RWPE2 (cell line): ENCODE measurements at places on chromosomes 7 and 10.

DNA sequence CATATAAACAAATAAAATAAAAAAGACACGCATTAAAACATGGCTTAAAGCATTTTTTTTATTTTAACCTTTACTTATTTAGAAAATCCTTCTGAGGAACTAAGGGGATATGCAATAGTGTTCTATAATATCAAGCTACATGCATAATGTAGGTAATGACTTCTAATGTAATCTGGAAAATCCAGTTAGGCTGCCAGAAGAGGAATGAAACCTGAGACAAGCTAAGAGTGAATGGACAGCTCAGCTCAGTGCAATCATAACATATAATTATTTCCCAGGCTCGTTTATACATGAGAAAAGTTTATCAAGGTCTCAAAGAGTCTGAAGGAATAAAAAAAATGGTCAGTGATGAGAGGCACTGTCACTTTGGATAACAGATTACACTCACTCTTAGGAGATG is 649.0 kb upstream of the PCDH15 start:
- no peak for DNase-seq

DNA sequence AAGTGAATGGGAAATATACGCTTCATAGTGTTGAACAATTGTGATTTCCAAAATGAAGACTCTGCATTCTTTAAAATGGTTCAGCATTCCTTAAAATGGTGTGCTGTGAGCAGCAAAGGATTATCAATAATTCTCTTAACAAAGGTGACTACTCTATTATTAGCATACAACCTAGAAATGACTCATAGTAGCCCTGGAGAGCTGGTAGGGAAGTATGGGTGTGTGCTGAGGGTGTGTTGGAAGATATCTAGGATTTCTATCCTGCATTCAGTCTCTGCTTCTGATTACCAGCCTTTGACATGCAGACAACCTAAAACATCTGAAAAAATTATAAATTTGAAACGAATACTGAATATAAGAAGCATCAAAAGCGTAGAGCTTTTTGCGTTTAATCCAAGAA is 72.5 kb downstream of the SEMA3D start:
- no peak for DNase-seq

GRCh38 chr10:6840766-6841165 is 260.7 kb upstream of the PRKCQ start:
- no peak for DNase-seq

GRCh38 chr7:158541346-158542010 is 46.1 kb downstream of the PTPRN2 start:
- no peak for DNase-seq

DNA sequence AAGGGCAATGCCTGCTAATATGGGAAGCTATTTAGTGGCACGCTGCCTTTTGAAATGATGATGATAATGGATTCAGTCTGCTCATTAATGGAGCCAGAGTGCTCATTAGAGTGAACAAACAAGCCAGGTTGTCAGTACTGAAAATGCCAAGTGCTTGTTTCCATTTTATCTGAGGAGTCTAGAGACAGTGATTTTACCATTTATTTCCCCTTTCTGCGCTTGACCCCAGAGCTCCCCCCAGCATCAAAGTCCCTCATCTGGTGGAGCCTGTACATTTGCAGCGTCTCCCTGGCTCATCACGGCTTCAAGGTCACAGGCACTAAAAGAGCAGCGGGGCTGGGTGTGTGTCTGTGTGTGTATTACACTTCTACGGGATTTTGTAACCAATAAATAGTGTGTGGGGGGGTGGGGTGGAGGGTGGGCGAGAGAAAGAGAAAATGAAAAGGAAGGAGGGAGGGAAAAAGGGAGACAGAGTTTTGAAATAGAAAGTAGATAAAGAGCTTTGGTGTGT is 553.8 kb downstream of the TFEC start:
- DNase-seq, result no peak
